HS-27A (cell line): ENCODE measurements at places on chromosomes 16 and 17.
A peak's percentile ranks its signal among the peaks of the same experiment; 100 is the strongest.

- DNase-seq, result no peak
These were observed 10.0 kb downstream of the BTBD17 start for GRCh38 chr17:74351552-74352210.

GRCh38 chr17:40411821-40412220 is 5.9 kb downstream of the TOP2A start:
- no peak for DNase-seq

GRCh38 chr17:33469911-33470310 is 176.8 kb upstream of the ASIC2 start:
- no peak for DNase-seq

- DNase-seq, result peak; percentile 96
These were observed 437.2 kb downstream of the HS3ST3B1 start for GRCh38 chr17:14737984-14738651.

GRCh38 chr16:15434425-15435215 is at the start of gene BMERB1:
Gene BMERB1 (plus strand): TSS chr16:15434588. CDS start chr16:15434654, 66 bp downstream.
- DNase-seq, result no peak

- DNase-seq, result no peak
These were observed 69.4 kb upstream of the NKD1 start for GRCh38 chr16:50478773-50479149.

- DNase-seq, result no peak
These were observed 9.8 kb downstream of the CPD start for GRCh38 chr17:30388321-30389179.

- no peak for DNase-seq
These were observed 12.7 kb downstream of the KLHL36 start for GRCh38 chr16:84660973-84661372.

DNA sequence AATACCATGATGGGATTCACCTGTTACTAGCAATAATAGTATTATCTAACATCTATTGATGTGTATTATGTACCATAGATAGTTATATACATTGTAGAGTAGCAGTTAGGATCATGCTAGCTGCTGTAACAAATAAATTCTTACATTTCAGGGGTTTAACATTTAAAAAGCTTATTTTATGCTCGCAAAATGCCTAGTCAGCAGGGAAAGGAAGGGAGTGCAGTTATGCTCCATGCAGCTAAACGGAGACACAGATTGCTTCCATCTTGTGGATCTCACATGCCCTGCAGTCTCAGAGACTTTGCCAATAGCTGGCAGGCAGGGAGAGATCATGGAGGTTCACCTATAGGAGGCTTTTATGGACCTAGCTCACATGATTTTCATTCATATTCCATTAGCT is 364.1 kb downstream of the TOX3 start:
- no peak for DNase-seq

GRCh38 chr17:36921095-36921851 is 16.0 kb upstream of the LHX1 start:
- DNase-seq, result no peak

DNA sequence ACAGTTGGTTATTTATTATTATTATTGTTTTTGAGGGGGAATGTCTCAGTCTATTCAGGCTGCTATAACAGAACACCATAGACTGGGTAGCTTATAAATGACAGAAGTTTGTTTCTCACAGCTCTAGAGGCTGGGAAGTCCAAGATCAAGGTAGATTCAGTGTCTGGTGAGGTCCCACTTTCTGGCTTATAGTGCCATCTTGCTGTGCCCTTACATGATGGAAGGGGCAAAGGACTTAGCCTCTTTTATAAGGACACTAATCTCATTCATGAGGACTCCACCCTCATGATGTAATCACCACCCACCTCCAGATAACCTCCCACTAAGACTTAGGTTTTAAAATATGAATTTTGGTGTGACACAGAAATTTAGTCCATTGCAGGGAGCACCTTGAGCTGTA is 224.6 kb downstream of the HAPSTR1 start:
- no peak for DNase-seq

- no peak for DNase-seq
These were observed 27.7 kb upstream of the BCO1 start for GRCh38 chr16:81210807-81211206.

DNA sequence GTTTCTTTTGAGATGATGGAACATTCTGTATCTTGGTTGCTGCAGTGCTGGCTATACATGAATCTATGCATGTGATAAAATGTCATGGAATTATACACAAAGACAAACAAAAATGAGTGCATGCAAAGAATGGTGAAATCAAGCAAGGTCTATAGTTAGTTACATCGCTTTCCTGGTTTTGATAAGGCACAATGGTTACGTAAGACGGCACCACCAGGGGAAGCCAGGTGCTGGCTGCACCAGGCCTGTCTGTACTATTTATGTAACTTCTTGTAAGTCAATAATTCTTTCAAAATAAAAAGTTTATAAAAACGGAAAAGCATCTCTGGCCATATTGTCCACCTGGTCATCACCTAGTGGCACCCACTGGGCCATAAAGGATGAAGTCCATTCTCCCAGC is 46.5 kb downstream of the ARHGAP27 start:
- no peak for DNase-seq

DNA sequence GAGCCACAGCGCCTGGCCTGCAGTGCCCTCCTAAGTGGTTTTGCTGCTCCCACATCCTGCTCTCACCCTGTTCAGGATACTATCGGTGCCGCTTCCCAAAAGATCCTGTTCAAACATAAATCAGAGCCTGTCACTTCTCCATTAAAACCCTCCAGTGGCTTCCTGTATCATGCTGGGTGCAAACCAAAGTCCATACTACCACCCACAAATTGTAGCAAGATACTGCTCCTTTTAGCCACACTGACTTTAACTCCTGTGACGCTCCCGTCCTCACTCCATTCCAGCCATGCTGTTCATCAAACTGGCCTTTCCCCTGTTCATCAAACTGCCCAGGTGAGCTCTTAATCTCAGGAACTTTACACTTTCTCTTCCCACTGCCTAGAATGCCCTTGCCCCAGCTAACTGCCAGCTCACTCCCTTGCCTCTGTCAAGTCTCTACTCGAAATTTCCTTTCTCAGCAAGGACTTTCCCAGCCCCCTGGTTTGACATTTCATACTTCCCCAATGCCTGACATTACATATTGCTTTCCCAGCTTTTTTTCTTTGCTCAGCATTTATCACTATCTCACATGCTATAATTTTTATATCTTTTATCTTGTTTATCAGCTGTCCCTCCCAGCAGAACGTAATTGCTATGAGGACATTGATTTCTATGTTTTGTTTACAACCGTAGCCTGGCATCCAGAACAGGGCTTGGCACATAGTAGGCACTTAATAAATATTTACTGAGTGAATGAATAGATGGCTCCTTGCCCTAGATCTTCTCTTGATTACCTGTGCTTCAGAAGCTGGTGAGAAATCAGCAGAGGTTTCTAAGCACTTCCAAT is 44.3 kb upstream of the SMURF2 start:
- DNase-seq, result no peak

DNA sequence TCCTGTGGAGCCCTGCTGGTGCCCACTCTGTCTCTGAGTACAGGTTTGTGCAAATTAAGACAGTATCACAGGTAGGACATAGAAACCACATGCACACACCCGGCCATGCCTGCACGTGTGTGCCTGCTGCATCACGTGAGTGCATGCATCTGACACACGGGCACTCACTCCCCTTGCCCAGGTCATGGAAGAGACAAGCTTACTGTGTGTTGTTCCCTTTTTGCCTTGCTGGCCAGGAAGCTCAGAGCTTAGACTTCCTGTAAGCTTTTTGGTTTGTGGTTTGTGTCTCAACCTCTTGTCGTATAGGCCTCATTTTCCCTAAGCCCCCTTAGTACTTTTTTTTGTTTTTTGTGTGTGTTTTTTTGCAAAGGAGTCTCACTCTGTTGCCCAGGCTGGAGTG is 25.0 kb downstream of the ZNF469 start:
- DNase-seq, result no peak

DNA sequence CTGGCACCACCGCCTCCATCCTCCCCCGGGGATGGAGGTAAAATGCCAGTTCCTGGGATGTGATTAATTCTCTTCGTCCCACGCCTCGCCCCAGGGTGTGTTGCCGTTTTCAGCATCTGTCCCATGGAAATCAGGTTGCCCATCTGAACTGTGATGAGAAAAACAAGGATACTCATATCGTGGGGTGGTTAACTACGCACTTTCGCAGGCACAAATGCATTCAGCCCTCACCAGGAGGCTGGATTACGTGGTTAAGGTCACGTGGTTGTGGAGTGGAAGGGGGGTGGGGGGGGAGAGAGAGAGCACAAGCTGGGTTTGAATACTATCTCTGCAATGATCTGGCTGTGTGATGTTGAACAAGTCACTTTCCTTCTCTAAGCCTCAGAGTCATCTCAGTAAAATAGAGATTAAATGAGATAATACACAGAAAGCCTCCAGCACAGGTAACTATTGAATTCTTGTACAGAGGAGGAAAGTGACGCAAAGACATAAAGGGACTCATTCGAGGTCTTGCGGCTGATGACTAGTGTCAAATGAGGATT is 74.7 kb downstream of the BMERB1 start:
- no peak for DNase-seq

GRCh38 chr17:78144736-78145641 is 1.2 kb upstream of the C17orf99 start:
- DNase-seq, result no peak
